ENCODE measurements at places on chromosomes 3 and 15. TPM values are rescaled to one million over a fixed set of nuclear protein-coding genes. Genes with fewer than 3 reads are reported as not detected.
A peak's percentile ranks its signal among the peaks of the same experiment; 100 is the strongest.

DNA sequence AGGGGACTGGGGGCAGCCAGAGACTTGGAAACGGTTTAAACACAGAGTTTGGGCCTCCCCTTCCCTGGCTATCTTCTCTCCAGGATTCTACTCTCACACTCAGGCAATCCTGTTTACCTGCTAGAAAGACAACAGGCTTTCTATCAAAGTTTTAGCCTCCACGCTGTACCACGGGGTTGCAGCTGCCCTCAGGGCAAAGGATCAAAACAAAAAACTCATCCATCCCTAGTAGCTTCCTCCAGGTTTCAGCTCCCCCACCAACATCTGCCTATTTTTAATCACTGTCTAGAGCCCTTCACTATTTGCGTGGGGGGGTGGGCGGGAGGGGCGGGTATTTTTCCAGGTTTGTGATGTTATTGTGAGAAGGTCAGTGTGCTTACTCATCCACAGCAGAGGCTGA lies 286.8 kb upstream of the TRIM42 start:
- DNase-seq, result no peak

Gene CHST13
- total RNA-seq, result not detected

GRCh38 chr15:81813215-81813614 lies 232.6 kb downstream of the MEX3B start:
- DNase-seq, result no peak

DNA sequence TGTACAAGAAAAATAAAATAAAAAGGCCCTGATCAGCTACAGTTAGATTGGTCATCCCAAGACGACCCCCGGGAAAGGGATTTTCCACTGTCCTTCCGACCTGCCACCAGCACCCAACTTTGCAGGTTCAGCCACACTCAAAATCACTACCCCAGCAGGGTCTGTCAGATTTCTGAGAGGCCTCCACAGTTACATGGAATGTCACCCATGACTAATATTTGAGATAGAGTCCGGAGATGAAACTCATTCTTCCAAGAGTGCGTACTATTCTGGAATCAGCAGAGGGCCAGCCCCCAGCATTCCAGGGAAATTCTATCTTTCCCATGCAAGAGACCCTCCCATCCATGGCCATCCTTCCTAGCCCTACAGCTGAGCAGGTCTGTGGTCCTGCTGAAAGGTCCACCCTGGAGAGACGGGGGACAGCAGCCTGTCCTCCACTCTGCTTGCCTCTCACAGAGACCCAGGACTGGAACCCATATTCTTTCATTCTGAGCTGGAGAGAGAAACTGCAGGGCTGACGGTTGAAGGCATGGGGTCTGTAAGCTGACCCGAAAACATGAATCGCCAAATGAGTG lies 5.8 kb downstream of the LIPC start:
- DNase-seq, result no peak

- no peak for DNase-seq
Observed at GRCh38 chr3:122350814-122351418, 25.9 kb downstream of the CSTA start.

Gene SCN5A
- not detected for total RNA-seq

- DNase-seq, result no peak
Observed at GRCh38 chr15:62756326-62756994, 286.1 kb upstream of the TPM1 start.

GRCh38 chr3:108311797-108312196 lies 15.4 kb downstream of the HHLA2 start:
- no peak for DNase-seq

DNA sequence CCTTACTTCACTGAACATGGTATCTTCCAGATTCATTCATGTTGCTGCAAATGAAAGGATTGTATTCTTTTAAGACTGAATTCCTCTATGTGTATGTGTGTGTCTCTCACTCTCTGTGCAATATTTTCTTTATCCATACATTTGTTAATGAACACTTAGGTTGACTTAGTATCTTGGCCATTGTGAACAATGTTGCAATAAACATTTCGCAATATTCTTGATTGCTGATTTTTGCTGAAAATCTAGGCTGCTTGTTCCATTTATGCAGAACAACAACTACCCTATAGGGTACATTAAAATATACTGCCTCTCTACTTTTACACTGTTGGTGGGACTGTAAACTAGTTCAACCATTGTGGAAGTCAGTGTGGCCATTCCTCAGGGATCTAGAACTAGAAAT lies 732.4 kb downstream of the CADM2 start:
- no peak for DNase-seq

Gene VIPR1
- total RNA-seq, result 21.3 TPM

Gene ACTC1
- not detected for total RNA-seq

- DNase-seq, result peak; percentile 58
Observed at GRCh38 chr3:125357032-125357658, 18.0 kb downstream of the ZNF148 start.

Gene TPRA1
- 30.6 TPM for total RNA-seq

Gene ANKRD63
- 0.17 TPM for total RNA-seq

DNA sequence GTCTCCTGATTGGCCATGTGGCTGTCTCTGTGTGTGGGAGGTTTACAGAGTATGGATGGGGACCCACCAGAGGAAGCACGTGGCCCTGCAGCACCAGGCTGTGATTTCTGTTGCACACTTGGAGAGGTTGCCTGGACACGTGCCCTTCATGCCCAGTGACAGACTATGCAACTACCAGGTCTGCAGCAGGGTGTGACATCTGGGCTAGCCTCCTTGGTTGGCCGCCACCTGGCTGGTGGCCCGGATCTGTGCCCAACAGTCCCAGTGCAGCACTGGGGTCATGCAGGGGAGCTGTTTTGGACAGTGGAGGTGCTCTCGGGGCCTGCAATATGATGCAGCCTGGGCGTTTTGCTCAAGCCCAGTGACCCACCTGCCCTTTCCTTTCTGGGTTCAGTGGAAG lies 212.5 kb downstream of the UBE3A start:
- no peak for DNase-seq

Gene PRSS50
- total RNA-seq, result not detected

Gene PTX3
- not detected for total RNA-seq
